ENCODE measurements at places on chromosomes 2 and 18.

DNA sequence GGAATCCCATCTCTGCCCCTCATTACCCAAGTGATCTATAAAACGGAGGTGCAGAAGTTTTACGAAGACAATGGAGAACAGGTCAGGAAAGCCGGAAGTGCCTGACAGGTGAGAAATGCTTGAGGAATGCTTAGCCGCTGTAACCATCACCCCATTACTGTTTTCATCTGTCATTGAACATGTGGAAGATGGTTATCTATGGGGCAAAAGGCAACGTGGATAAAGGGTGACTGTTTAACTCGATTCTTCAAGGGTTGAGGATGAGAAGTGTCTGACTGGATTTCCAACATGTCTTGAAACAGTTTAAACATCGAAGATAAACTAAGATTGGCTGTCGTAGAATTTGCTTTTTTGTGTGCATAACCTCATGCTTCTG is 17.3 kb downstream of the HK2 start:
- DNase-seq = no peak

- no peak for DNase-seq
These were observed 1488.0 kb upstream of the CELF4 start for GRCh38 chr18:39053571-39053970.

GRCh38 chr2:219670386-219670785 is 43.0 kb downstream of the SLC4A3 start:
- DNase-seq = no peak

DNA sequence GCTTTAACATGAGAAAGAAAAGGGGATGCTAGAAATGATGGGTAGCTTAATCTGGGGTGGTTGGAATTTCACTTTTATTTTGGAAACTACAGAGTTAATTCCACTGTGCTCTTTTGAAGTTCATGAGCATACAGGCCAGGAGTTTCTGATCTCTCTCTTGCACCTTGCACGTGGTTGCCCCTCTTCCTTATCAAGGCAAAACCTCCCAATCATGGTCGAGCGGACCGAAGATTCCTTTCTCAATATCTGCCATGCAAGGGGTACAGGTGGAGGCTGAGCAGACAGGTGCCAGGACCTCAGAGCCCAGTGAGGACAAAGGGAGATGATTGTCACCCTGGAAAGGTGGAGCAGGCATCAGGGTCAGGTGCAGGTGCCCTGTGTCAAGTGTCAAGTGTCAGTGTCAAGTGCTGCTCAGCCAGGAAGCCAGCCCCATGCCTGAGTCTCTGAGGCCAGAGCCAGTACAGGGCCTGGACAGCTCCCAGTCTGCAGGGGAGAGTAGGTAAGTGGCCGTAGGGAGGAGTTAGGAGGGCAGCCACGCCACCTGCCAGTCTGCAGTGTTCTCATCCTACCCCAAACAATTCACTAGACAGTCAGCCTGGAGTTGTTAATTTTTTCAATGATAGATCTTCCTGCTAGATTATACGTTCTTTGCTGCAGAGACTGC is 42.2 kb downstream of the LPIN1 start:
- DNase-seq = no peak

DNA sequence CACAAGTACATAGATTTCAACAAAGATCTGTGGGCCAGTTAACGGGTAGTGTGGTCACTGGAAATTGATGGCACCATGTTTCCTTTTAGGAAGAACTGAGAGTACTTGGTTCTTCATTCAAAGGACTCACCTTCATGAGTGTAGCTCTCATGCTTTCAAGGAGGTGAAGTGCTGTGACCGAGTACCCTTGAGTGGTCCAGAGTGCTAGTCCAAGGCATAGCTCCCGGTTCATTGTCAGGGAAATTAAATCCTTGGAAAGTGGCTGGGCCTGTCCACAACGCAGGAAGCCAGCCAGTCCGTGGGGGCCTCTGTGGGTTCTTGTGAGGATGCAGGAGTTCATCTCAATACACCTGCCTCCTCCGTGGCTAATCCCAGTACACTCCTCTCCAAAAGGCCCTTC is 295.1 kb downstream of the GALR1 start:
- no peak for DNase-seq

DNA sequence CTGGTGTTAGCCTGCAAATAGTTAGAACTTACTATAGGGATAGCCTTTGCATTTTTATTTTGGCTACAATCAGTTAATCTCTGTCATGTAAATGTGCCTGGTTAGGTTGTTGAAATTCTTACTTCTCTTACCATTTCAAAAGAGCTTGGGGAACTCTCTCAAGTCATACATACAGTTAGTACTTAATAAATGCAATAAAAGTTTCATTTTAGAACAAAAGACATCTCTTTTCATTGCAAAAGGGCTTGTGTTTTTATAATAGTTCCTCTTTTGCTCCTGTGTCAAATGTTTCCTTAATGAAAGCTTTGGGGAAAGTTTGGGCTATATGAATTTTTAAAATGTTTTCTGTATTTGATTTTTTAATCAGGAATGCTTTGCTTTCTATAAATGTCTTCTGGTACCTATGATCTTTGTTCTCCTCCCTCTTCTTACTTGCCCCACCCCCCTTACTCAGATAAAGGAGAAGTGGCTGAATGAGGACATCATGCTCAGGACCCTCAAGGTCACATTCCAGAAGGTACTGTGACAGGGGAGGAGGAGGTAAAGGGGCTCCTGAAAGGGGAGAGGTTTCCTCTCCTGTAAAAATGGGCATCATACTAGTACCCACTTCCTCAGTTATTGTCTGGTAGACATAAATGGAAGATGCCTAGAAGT is 13.6 kb downstream of the PTPN18 start:
- DNase-seq = no peak

DNA sequence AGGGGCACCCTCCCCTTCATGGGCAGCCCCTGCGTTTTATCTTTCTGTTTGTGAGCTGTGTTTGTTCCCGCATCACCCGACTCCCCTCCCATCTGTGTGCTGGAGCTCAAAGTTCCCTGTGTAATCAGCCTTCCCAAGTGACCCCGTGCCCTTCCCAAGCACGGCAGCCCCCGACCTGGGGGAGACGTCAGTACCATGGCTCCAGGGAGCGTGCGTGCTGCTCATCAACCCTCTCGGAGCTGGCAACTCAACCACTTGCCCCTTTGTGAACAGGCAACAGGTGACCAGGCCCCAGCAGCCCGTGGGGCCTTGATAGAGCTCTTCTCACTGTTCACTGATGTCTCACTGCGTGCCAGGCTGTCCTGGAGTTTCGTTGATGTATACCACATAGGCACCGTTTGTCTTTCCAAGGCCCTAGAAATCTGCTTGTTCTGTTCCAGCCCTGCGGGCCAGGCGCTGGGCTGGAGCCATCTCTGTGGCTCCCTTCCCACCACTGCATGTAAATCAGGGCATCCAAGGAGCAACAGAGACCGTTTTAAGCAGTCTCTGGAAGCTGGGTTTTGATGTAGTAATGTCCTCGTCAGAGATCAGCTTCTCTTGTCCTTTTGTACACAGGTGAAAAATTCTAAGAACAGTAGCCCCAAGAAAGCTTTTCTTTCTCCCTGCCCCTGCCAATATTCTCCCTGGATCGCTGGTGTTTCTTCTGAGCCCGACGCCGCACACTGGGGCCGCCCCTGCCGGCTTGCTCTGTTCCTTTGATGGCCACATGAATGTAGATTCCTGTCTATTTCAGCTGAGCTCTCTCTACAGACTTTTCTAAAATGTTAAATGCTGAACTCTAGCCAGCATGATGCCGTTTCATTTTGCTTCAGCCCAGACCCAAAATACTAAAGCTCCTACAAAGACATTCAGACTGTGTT is 107.0 kb upstream of the PTPRM start:
- no peak for DNase-seq

DNA sequence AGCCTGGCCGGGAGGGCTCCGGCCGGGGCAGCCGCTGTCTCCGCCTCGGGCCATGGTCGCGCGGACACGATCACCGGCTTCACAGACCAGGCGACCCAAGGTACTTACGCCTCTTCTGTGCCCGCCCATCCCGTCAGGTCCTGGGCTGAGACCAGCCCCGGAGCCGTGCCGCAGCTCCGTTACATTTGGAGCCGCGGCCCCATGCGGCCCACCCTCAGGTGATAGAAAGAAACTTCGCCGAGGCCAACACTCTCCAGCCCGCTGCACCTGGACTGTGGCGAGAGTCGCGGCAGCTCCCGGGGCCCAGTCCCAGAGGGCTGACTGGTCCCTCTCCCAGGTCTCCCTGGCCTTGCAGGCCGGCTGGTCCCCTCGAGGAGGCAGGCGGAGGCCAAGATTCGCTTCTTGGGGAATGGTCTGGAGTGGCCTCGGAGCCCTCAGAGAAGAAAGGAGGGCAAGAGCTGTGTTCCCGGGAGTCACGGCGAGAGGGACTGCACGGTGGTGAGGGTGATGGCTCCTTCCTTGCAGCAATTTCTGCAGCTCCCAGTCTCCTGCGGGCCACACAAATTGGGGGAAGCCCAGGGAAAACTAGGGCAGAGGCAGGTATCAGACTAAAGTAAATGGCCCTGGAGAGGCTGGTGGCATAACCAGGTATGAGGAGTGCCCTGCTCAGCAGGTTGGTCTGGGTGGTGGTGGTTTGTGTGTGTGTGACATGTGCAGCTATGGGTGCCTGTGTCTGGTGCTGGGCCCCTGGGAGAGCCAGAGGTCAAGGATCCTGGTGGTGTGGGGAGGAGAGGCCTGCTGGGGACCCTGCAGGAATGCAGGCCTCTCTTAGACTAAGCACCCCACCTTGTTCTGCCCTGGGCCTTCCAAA is 822 bp downstream of the GDF7 start:
- no peak for DNase-seq

- DNase-seq = peak; percentile 64
These were observed 267.3 kb downstream of the MTX2 start for GRCh38 chr2:176536439-176537133.

- DNase-seq = no peak
These were observed 30.1 kb downstream of the HRH4 start for GRCh38 chr18:24490539-24490938.

- DNase-seq = no peak
These were observed 84.5 kb upstream of the MCFD2 start for GRCh38 chr2:46999857-47000678.

DNA sequence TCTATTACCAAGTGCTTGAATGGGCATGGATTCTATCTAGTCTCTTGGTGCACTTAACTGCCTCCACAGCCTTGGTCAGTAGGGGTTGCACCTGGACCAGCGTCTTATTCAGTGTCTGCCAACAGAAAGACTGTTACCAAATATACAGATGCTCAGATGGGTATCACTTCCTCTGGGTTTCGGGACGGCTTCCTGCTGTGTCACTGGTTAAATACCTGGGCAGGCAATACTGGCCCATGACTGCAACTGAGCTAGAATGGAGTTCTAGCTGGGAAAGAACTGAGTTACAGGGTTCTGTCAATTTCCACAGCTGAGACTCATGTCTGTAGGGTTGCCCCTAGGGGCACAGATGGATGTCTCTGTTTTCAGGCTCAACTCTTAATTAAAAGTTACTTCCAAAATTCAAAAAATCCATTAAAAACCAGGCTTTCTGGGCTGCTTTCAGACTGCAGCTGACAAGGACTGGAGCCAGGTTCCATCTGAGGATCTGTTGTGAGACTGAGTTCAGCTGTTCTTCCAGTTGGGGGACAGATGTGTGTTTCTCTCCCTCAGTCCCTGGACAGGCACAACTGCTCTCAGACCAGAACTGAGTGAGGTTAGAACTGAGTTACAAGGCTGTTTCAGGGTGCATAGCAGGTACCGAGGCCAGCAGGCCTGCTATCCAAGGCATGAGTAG is 789.6 kb upstream of the SLC8A1 start:
- DNase-seq = no peak

- no peak for DNase-seq
These were observed 491 bp downstream of the L3MBTL4 start for GRCh38 chr18:6414118-6414722.

DNA sequence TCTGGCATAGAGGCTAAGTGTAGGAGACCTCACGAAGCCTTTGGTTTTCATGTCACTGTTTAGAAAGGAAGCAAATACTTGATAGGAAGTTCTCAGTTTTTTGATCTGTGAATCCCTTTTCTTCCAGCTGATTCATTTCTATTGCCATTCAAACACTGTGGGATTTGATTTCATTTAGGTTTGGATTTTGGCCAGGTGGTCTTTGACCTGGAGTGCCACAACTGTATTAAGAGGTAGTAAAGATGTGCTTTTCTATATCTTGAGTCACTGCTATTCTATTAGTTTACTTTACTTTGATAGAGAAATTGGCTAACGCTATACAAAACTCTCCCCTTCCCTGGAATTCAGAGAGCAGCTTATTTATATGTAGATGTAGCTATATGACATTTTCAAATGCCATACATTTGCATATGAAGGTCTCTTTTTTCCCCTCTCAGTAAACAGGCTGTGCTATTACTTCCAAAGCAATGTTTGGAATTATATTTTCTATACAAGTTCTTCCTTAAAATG is 132.4 kb upstream of the CAVIN2 start:
- no peak for DNase-seq

GRCh38 chr2:63763391-63763941 is 78.2 kb upstream of the UGP2 start:
- no peak for DNase-seq

DNA sequence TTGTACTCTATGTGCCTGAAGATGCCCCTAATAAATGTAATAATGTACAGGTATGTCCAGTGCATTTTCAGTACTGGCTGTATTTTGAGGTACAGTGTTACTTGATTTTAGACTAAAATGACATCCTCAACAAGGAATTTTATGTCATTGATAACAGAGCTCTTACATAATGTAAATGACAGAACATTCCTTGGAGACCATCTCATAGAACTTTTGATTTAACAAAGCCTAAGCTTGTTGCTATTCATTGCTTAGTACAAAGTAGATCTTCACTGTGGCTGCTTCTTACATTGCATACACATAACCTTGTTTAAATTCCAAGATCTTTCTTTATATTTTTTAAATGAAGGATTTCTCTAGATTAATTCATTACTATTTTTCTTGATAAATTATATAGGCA is 24.1 kb downstream of the DYNC1I2 start:
- DNase-seq = no peak

- DNase-seq = no peak
These were observed 13.1 kb upstream of the NAB1 start for GRCh38 chr2:190635781-190636180.

DNA sequence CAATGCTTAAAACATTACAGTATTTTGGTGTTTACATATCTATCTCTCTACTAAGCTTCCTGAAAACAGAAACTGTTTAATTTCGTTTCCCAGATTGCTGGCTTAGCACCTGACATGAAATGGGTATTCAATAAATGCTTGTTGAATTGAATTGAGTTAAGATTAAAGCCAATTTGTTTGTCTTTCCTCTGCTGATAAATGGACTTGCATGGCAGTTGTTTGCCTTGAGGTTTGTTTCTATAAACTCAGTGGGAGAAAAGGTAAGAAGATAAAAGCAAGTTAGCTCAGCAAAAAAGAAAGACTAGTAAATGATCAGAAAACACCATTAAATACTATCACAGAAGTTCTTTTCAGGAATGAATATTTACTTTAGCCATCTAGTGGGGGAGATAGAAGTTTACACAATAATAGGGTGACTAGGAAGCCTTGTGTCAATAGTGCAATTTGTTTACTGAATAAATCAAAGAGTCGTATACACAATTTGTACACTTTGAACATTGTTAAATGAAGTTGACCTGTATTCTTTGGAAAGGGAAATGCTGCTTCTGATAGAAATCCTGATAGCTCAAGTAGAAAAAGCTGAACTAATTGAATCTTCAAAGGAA is 754.5 kb upstream of the FAM98A start:
- DNase-seq = no peak

- no peak for DNase-seq
These were observed 64.0 kb upstream of the STK39 start for GRCh38 chr2:168311261-168311910.
